ENCODE measurements at places on chromosomes 4 and X.
A peak's percentile ranks its signal among the peaks of the same experiment; 100 is the strongest.

DNA sequence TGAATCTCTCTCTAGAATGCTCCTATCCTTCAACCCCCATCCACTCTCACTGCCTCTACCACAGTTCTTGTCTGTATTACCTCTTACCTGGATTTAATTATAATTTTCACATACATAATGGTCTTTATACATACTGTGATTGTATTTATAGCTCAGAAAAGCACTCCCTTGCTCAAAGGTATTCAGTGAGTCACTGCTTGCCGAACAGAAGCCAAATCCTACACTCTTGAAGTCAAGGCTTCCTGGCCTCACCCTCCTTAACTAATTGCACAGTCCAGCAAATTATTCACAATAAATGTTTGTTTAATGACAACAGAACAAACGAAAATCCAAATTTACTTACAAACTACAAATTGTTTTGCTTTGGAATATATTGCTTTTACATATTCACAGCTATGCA, 159.5 kb downstream of the KLHL13 start:
- DNase-seq = no peak

DNA sequence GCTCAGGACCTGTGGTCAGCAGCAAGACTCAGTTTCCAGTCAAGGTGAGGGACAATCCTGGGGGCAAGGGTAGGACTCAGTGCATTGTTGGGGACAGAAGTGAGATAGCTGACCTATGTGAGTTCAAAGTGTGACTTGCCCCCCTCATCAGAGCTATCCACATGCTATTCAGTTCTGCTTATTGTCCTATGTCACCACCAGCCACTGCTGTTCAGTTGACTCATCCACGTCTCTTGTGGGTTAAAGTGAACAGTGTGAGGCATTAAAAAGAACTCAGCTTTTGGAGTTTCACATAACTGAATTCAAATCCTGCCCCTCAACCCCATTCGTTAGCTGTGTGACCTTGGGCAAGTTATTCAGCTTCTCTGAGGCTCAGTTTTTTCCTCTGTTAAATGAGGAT, 4.4 kb upstream of the APLN start:
- no peak for DNase-seq

- no peak for DNase-seq
Measured at GRCh38 chr4:2301806-2302205, 39.9 kb upstream of the MXD4 start.

GRCh38 chr4:141142423-141142822, 9.2 kb upstream of the RNF150 start:
- no peak for DNase-seq

GRCh38 chr4:7354927-7355326, 79.8 kb downstream of the PSAPL1 start:
- no peak for DNase-seq

DNA sequence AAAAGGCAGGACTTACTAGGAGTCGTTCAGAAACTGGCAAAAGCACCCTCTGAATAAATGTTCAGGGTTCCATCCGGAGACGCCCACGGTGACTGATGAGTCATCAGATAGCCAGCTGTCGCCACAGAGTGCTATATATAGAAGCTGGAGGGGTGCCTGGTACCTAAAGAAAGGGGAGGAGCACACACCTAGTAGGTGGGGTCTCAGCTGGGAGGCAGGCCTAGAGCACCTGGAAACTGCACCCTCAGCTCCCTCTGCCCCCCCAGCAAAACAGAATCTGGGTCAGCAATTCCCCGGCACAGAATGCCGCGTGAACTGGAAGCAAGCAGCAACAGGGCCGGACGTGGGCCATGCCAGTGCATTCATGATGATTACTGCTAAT, 242.0 kb downstream of the BCOR start:
- peak; percentile 54 for DNase-seq

DNA sequence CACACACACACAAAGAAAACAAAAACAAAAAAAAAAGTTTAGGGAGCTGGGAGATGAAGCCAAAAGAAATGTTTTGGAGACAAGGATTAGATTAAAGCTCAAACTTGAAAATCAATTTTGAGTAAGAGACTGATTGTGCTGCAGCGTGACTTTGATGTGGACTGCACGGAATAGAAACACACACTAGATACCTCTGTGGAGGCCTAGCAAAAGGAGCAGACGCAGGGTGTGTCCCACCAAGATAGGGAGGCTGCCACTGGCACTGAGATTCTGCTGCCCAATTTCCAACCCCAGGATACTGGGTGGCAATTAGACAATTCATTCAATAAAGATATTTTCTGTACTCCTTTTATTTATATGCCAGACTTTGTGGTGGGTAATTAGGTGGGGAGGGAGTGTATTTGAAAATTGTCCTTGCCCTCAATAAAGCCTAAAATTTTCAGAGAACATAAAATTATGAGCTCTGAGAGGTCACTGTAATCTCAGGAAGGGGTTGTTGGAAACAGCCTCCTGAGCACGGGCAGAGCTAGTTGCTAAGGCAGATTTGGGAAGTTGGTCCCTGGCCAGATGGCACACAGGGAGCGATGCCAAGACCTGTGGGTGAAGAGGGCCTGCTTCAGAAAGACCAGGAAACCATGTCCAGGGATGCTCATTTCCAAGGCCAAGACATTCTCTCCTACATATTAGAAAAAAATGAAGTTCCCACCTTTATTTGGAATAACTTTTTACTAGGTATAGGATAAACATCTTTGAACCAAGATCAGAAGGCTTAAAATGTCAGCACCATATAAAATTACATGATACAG, 1.9 kb upstream of the PPP3CA start:
- DNase-seq = no peak

DNA sequence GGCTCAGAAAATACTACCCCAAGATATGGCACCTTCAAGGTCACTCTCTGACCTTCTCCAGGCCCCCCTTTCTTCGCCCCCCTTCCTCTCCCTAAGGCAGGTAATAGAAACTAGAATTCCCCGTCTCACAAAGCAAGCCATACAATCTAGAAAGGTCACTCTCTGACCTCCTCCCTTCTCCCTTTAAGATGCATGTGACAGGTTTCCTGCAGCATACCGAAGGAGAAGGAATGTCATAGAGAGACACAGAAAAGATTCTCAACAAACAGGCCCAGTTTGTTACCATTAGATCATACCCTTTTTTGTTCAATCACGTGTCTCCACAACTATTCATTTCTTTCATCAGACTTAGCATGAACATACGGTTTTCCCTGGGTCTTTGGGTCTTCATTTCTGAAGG, 51.2 kb upstream of the RBMXL3 start:
- no peak for DNase-seq

DNA sequence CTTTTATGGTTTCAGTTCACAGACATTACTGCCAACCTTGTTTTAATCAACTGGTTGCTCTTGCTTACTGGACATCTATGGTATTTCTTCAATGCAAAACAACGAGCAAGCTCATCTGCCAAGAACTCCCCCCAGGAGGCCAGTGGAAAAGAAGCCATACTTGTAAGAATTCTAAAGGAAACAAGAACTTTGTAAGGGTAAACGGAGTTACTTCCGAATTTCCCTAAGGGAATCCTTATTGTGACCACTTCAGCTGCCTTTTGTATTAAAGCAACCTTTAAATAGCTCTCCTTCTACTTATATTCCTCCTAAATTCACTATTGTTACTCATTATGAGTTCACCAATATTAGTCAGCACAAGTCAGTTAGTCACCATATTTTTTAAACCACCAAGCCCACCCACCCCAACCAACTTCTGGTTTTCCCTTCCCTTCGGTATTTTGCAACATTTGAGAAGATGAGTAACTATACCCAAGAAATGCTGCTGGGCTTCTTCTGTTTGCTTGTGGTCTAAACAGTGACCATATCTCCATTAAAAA, 602.8 kb upstream of the DIPK2B start:
- DNase-seq = no peak

DNA sequence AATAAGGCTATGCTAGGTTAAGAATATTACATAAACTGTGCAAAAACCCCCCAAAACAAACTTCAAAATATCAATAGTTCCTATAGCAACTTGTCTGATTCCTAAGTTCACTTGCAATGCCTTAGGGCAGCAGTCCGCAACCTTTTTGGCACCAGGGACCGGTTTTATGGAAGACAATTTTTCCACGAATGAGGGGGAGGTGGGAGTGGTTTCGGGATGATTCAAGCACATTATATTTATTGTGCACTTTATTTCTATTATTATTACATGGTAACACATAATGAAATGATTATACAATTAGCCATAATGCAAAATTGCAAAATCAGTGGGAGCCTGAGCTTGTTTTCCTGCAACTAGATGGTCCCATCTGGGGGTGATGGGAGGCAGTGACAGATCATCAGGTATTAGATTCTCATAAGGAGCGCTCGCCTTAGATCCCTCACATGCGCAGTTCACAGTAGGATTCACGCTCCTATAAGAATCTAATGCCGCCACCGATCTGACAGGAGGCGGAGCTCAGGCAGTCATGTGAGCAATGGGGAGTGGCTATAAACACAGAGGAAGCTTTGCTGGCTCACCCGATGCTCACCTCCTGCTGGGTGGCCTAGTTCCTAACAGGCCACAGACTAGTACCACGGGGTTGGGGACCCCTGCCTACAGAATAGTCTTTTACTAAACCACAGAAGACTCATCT, 39.7 kb downstream of the ACOX3 start:
- no peak for DNase-seq

DNA sequence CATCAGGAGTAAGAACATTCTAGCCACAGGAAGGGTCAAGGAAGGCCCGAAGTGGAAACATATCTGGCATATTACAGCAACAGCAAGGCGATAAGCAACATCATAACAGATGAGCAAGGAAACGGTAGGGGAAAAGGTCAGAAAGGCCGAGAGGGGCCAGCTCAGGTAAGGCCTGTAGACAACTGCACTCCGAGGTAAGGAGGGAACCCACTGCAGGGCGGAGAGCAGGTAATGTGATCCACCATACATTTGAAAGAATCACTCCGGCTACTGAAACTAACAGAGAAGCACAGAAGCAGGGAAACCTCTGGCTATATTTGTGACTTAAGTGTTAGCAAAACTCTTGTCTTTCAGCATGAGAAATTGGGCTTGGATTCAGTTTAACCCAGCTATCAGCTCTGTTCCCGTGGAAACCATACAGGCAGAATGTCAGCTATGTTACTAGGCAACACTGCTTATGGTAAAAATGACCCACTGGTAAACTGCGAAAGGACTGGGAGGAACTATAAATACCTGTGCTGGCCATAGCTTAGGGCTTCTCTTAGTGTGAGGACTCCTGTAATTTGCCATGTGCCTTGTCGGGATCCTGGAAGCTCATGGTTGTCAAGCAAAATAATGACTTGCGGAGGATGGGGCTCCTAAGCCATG, 31.0 kb downstream of the FRYL start:
- no peak for DNase-seq

- DNase-seq = no peak
Measured at GRCh38 chr4:121112530-121112929, 40.2 kb upstream of the NDNF start.

DNA sequence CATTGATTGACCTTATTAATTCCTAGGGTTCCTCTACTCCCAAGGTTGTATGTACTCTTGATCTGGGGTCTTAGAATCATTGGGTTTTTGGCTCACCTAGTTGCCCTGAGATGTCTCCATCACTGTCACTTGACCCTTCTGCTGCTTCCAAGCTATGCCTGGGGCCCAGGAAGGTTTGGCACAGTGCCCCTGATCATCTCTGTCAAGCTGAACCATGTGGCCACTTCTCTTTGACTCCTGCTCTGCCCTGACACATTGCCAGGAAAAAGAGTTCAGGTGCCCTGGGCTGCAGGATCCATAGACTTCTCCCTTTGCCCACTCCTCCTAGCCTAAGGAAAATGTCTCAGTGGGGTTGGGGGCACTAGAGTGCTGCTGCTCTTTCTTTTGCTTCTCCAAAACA, 3.9 kb upstream of the CHST7 start:
- no peak for DNase-seq

DNA sequence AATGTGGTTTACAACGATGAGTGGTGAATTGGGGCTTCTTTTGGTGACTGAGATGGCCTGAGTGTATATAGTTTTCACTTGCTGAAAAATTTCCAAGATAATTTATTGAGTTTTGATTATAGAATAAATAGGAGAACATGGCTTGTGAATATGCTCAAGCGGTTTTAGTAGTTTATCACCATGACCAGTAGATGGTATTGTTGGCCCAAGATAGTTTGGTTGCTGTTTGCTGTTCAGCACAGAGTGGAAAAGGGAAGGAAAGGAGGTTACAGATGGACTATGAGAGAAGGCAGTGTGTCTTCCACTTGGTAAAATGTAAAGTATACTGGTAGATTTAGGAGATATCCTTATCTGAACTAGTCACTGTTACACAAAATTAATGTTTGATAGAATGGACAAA, 55.8 kb upstream of the POU4F2 start:
- no peak for DNase-seq

DNA sequence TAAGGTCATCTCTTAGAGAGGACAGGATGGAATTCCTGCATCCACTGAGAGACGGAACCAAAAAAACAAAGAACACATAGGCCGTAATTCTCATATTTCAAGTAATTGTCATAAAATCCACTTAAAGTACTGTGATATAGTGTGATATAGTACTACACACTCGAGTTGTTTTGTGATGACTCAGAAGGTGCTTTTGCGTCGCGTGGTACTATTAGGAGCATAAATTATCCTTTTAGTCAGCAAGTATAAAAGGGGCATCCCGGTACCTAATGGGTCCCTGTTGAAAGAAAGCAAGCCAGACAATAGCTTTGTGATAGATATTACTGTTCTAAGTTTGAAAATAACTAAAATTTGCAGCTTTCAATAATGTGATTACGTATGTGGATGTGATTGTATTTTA, 55.3 kb downstream of the GPR143 start:
- no peak for DNase-seq

- DNase-seq = no peak
Measured at GRCh38 chr4:75398501-75398900, 115.7 kb downstream of the RCHY1 start.

DNA sequence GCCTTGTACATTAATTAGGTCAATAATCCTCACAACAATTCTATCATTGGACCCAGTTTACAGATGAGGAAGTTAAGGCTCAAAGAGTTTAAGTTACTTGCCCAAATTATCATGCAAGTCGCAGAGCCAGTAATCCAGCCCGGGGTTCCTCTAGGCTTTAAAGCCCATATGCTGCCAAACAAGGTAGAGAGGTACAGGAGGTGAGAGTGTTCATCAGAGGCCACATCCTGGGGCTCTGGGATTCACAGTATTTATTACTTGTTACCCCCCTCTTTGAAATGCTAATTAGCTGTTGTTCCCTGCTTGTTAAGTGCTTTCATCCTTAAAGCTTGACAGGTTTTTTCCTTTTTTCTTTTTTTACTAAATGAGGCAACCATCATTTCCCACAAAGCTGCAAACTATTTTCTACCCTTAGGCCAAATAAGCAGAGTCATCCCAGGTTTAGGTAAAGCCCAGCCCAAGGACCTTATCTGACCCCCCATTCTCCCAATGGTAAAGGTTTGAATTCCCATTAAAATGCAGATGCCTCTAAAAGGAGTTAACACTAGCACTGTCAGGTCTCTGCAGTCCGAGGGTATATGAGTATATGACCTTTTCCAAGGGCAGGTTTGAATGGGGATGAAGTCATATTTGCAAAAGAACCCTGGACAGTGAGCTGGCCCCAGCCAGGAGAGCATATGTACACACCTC, 150.3 kb downstream of the SOX3 start:
- DNase-seq = no peak

GRCh38 chr4:69524706-69525105, 29.0 kb upstream of the UGT2B4 start:
- no peak for DNase-seq

- DNase-seq = no peak
Measured at GRCh38 chrX:21993265-21993664, 38.9 kb upstream of the PHEX start.

- DNase-seq = no peak
Measured at GRCh38 chrX:9664224-9664623, 101.4 kb downstream of the GPR143 start.

- DNase-seq = no peak
Measured at GRCh38 chrX:113390531-113390930, 549.9 kb upstream of the AMOT start.
